ENCODE measurements at places on chromosomes 5 and 9. TPM values are rescaled to one million over a fixed set of nuclear protein-coding genes. Genes with fewer than 3 reads are reported as not detected.

Gene SLU7
- 34.2 TPM for total RNA-seq

- H3K27me3 ChIP-seq = no peaks in the 10 kb centered on the region
- no peak overlapping the region for H3K27ac ChIP-seq
- H3K36me3 ChIP-seq = no peaks in the 10 kb centered on the region
- no peak overlapping the region for H3K4me3 ChIP-seq
These were observed 49.4 kb downstream of the MCTP1 start for GRCh38 chr5:95235439-95235982.

DNA sequence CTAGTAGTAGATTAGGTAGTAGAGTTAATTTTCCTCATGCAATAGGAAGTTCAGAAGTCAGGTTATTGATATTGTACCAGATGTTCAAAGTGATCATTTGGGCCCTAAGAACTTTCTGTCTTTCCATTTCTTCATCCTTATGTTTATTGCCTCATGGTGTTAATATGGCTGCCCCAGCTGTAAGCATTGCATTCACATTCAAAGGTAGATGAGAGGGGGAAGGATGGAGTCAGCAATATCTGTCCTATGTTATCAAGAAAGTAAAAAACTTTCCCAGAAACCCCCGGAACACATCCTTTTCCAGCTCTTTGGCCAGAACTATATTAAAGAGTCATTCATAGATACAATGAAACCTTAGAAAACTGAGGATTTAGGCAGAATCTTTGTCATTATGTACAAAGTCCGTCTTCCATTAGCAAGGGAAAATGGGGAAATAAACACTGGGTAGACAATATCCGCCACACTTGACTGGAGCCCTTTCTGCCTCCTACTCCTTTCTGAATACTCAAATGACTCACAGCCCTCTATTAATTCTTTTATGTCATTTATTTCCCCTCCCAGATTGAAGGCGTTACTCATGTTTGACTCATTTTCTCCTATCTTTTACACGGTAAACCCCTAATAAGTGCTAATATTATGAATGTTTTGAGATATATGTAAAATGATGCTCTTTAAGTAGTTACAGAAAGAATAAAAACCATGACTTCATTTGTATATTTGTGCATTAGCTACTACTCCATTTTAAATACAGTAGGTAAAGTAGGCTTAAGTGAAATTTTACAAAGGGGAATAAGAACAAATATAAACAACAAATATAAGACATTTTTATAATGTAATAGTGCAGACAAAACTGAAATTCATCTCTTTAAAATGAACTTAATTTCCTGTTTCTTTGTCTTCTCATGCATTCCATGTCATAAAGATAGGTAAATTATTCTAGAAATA is 127.6 kb downstream of the SLF1 start:
- DNase-seq = peak; percentile 59
- H3K4me3 ChIP-seq = no peak overlapping the region
- H3K27ac ChIP-seq = no peak overlapping the region
- no peaks in the 10 kb centered on the region for H3K27me3 ChIP-seq

Gene SPINK4
- not detected for total RNA-seq

GRCh38 chr5:85069659-85070640 is 685.3 kb upstream of the EDIL3 start:
- H3K27me3 ChIP-seq = no peaks in the 10 kb centered on the region
- H3K4me3 ChIP-seq = no peak overlapping the region
- H3K36me3 ChIP-seq = no peaks in the 10 kb centered on the region
- no peaks in the 10 kb centered on the region for H3K4me1 ChIP-seq
- no peak overlapping the region for H3K27ac ChIP-seq

- no peaks in the 10 kb centered on the region for H3K36me3 ChIP-seq
- no peak overlapping the region for H3K4me3 ChIP-seq
These were observed 108.0 kb downstream of the DAPK1 start for GRCh38 chr9:87605676-87606075.

Gene PHF24
- not detected for total RNA-seq

GRCh38 chr9:130172858-130173665 is 858 bp downstream of the NCS1 start:
- H3K27ac ChIP-seq = peak overlapping the region; percentile 70
- peak overlapping the region; percentile 71 for H3K4me3 ChIP-seq

Gene OMD
- total RNA-seq = not detected

DNA sequence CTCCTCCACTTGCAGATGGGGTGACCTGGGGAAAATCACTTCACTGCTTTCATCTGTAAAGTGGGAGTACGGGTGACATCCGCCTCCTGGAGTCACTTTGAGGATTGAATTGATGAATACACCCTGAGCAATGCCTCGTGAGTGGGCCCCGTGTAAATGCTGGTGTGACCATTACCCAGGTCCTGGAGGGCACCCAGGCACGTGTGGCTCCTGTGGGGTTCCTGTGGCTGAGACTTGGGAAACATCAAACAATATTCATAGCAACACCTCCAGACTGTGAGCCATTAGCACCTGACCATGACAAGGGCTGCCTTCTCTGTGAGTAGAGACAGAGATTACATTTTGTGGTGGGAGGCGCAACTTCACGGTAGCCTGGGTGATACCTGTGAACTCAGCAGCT is 11.4 kb downstream of the MRPL36 start:
- no peaks in the 10 kb centered on the region for H3K27me3 ChIP-seq
- no peaks in the 10 kb centered on the region for H3K36me3 ChIP-seq

DNA sequence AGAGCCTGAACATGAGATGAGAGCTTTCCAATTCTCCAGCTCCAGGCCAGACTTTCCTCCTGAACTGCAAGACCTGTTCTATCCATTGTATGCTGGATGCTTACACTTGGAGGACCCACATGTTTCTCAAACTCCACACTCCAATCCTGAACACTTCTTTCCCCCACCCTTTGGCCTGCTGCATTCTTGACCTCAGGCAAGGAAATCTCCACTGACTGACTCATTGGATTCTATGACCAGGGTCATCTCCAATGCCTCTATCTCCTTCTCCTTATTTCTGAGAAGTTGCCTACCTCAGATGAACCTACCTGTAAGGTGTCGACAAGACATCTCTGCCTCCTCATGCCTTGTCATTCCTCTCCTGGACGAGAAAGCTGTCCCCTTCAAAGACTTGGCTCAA is 153.6 kb downstream of the CRB2 start:
- no peak for DNase-seq
- H3K27ac ChIP-seq = no peak overlapping the region
- no peaks in the 10 kb centered on the region for H3K36me3 ChIP-seq
- no peaks in the 10 kb centered on the region for H3K27me3 ChIP-seq

DNA sequence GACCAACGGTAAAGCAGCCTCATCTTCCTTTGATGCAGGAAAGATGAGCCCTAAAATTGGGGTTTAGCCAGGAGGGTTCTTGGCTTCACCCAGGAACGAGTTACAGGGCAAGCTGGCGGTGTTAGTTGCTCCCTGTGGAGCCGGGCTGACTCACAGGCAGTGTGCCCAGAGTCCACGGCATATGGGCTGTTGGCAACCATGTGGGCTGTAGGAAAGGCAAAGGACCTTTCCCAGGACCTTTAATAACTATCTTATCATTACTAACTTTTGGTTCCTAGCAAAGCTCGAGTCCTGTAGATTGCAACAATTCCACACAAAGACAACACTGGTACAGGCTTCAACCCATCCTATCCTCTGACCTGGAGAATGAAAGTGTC is 29.8 kb upstream of the CLPTM1L start:
- no peak for DNase-seq
- H3K4me3 ChIP-seq = no peak overlapping the region

GRCh38 chr5:175555168-175555785 is 76.9 kb downstream of the SFXN1 start:
- H3K36me3 ChIP-seq = no peaks in the 10 kb centered on the region
- H3K27ac ChIP-seq = no peak overlapping the region
- H3K4me3 ChIP-seq = no peak overlapping the region
- no peaks in the 10 kb centered on the region for H3K4me1 ChIP-seq
- no peak for DNase-seq
- H3K27me3 ChIP-seq = no peaks in the 10 kb centered on the region

DNA sequence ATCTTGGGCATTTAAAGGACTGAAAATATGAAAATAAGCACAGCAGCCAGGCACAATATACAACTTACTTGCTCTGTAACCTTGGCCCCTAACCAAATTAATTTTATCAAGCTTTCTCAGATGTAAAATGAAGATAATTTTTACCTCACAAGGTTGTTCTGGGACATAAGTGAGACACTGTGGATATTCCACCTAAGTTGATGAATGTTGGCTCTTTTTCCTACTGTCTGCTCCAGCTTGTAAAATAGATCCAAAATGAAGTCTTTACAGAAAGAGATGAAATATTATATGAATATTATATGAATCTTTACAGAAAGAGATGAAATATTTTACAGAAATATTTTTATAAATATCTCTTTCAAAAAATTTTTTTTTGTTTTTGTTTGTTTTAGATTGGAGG is 270.1 kb downstream of the DNAH5 start:
- DNase-seq = no peak
- no peak overlapping the region for H3K4me3 ChIP-seq
- no peaks in the 10 kb centered on the region for H3K4me1 ChIP-seq
- H3K27ac ChIP-seq = no peak overlapping the region
- H3K36me3 ChIP-seq = no peaks in the 10 kb centered on the region
- H3K27me3 ChIP-seq = no peaks in the 10 kb centered on the region

GRCh38 chr9:123630233-123630632 is 274.2 kb downstream of the CRB2 start:
- H3K27ac ChIP-seq = no peak overlapping the region
- H3K36me3 ChIP-seq = peaks cover 3% of the 10 kb centered on the region
- no peak overlapping the region for H3K4me3 ChIP-seq
- DNase-seq = no peak
- no peaks in the 10 kb centered on the region for H3K4me1 ChIP-seq
- H3K27me3 ChIP-seq = no peaks in the 10 kb centered on the region

Gene RNF208
- total RNA-seq = not detected

Gene GABRP
- total RNA-seq = not detected

- no peaks in the 10 kb centered on the region for H3K36me3 ChIP-seq
- H3K4me3 ChIP-seq = no peak overlapping the region
- H3K27me3 ChIP-seq = peaks cover 4% of the 10 kb centered on the region
- H3K27ac ChIP-seq = no peak overlapping the region
- H3K4me1 ChIP-seq = no peaks in the 10 kb centered on the region
- DNase-seq = no peak
These were observed 20.4 kb downstream of the PRLR start for GRCh38 chr5:35209862-35210261.

Gene NMUR2
- total RNA-seq = not detected

DNA sequence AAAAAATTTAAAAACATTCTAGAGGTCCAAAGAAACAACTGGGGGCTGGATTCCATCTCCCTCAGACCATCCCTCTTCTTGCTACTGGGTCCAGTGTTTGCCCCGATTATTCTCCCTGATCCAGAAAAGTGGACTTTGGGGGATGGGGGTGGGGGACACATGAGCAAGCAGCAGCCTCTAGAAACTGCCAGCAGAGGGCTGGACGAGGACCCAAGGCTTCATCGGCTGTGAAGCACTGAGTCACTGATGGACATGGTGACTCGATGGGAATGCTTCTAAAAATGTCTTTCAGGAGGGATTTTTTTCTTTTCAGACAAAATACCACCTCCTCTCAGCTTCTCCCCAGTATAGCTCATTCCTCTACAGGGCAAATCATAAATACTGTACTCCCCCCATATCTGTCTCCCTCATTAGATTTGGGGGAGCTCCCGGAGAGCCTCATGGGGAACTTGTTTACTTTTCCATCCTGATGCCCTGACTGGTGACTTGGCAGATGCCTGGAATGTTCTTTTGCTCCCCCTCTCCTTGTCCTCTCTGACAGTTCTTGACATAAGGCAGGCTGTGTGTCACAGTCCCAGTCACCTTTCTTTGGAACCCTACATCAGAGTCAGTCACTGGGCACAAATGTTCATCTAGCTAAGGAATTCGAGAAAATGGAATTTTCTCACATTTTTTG is 67.2 kb upstream of the STC2 start:
- peaks cover 11% of the 10 kb centered on the region for H3K4me1 ChIP-seq
- no peaks in the 10 kb centered on the region for H3K36me3 ChIP-seq
- peak; percentile 85 for DNase-seq

- DNase-seq = no peak
- no peaks in the 10 kb centered on the region for H3K4me1 ChIP-seq
- H3K36me3 ChIP-seq = no peaks in the 10 kb centered on the region
- no peak overlapping the region for H3K4me3 ChIP-seq
These were observed 38.4 kb downstream of the HRH2 start for GRCh38 chr5:175696139-175696854.

Gene SPAAR
- total RNA-seq = 0.18 TPM

Gene FOXD4L6
- not detected for total RNA-seq

- H3K36me3 ChIP-seq = no peaks in the 10 kb centered on the region
- H3K4me3 ChIP-seq = no peak overlapping the region
These were observed 46.9 kb downstream of the ADAMTS2 start for GRCh38 chr5:179298181-179298993.

Gene PCDHA2
- not detected for total RNA-seq

Gene GPRIN1
- total RNA-seq = 2.5 TPM

Gene EPB41L4B
- 0.54 TPM for total RNA-seq

Gene FCN2
- total RNA-seq = not detected

GRCh38 chr5:159448841-159449407 is 118.6 kb upstream of the IL12B start:
- no peaks in the 10 kb centered on the region for H3K27me3 ChIP-seq
- H3K36me3 ChIP-seq = no peaks in the 10 kb centered on the region
- no peak overlapping the region for H3K27ac ChIP-seq
- peaks cover 16% of the 10 kb centered on the region for H3K4me1 ChIP-seq
- H3K4me3 ChIP-seq = no peak overlapping the region

DNA sequence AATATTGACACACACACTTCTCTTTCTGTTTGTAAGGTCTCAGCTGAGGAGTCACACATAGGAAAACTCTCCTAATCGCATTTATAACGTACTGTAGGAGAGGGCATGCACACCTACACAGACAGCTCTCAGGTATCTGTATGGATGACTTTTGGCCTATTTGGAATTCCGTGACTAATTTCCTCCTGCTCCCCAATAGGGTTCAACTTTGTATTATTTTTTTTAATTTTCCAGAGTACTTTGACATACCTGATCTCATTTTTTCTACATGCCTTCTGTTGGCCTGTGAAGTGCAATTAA is 195.9 kb downstream of the ARHGAP26 start:
- no peaks in the 10 kb centered on the region for H3K36me3 ChIP-seq
- H3K27ac ChIP-seq = no peak overlapping the region
- no peaks in the 10 kb centered on the region for H3K4me1 ChIP-seq
- no peak for DNase-seq
- H3K27me3 ChIP-seq = no peaks in the 10 kb centered on the region

DNA sequence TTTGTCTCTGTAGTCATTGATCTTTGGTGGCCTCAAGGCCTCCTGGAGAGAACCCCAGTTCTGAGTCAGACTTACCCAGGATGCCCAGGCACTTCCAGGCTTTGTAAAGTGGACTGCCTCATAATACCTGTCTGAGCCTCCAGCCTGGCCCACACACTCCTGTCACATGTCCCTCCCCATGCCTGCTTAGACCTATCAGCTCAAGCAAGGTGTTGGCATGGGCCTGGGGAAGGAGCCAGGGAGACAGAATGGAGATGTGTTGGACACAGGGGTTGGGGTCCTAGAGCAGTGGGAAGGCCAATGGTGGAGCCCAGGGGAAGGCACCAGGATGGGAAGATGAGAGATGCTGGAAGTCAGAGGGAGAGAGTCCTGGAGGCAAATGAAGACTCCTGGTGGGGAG is 136.2 kb downstream of the CFAP90 start:
- H3K36me3 ChIP-seq = no peaks in the 10 kb centered on the region
- H3K27me3 ChIP-seq = no peaks in the 10 kb centered on the region
- no peak overlapping the region for H3K27ac ChIP-seq
- no peak overlapping the region for H3K4me3 ChIP-seq
- no peak for DNase-seq
- H3K4me1 ChIP-seq = no peaks in the 10 kb centered on the region
